ENCODE measurements at places on chromosomes 3 and 15.

DNA sequence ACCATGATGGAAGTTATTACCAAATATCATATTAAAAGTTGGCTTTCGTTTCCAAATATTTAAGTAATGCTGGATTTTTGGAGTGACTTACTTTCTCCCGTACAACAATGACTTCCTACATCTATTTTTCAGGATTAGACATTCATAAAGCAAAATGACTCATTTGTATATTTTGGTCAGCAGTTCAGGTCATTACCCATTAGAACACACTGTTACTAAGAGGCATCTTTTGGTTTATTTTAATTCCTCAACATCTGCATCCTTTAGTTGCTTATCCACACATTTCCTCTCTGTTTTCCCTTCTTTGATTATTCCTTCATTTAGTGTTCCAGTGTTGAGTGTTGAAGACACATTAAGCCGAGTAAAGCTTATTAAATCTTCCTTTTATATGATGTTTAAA is 348.2 kb downstream of the NAALADL2 start:
- DNase-seq: no peak

DNA sequence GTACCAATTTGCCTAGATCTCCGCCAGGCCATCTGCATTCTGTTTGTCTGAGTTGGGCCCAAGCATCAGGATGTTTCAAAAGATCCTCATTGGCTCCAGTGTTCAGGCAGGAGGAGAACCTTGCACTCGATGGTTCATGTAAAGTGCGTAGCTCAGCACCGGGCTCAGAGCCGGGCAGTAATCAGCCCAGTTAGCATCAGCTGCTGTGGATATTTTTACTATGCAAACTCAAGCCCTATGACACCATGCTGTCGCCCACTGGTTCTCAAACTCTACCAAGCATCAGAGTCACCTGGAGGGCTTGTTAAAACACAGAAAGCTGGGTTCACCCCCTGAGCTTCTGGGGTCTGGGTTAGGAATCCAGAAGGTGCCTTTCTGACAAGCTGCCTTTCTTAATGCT is 310.8 kb downstream of the SHQ1 start:
- DNase-seq: no peak

GRCh38 chr3:125374996-125375941 is at the start of gene ZNF148:
Gene ZNF148, minus strand, starts transcription at chr3:125375325. Its CDS starts 61,685 bp downstream, at chr3:125313640.
- peak; percentile 93 for DNase-seq

- DNase-seq: no peak
Observed at GRCh38 chr3:29454161-29454611, 173.3 kb downstream of the RBMS3 start.

DNA sequence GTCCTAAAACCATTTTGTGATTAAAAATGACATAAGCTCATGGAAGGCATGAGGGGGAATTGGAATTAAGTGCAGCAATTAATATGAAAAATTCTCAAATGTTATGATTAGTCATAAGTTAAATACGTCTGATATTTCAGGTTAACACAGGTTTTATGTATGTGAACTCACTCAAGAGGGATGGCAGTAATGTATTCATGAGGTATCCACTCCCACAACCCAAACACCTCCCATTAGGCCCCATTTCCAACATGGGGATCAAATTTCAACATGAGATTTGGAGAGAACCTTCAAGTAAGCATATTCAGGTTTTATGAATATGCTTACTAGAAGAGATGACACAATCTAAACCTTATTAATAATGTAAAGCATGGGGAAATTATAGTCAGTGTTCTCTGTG is 41.6 kb upstream of the IL20RB start:
- no peak for DNase-seq

GRCh38 chr3:158845765-158846350 is 44.0 kb downstream of the MFSD1 start:
- peak; percentile 47 for DNase-seq

- no peak for DNase-seq
Observed at GRCh38 chr15:58504674-58505234, 73.0 kb downstream of the LIPC start.

DNA sequence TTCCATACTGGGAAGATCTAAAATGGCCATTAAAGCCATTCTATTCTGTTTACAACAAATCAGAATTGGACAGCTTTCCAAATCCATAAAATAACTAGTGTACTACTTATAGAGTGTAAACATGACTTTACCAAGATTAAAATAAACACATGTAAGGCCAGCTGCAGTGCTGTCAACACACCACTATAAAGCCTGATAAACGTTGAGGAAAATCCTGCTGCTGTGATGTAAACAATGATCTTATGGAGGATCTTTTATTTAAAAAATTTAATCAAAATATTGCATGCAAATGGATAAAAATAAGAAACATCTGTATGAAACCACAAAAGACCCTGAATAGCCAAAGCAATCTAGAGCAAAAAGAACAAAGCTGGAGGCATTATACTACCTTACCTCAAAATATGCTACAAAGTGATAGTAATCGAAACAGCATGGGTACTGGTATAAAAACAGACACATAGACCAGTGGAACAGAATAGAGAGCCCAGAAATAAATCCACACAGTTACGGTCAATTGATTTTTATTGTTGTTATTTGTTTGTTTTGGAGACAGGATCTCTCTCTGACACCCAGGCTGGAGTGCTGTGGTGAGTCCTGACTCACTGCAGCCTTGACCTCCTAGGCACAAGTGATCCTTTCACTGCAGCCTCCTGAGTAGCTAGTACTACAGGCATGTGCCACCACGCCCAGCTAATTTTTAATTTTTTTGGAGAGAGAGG is 428.8 kb upstream of the C2CD4B start:
- peak; percentile 67 for DNase-seq

GRCh38 chr3:47578119-47578632 is 489 bp downstream of the CSPG5 start:
- no peak for DNase-seq

- DNase-seq: peak; percentile 99
Observed at GRCh38 chr3:53806182-53807116, 39.8 kb downstream of the CHDH start.

GRCh38 chr3:44104668-44105321 is 136.9 kb upstream of the TOPAZ1 start:
- peak; percentile 93 for DNase-seq

- DNase-seq: no peak
Observed at GRCh38 chr3:133899311-133899710, 3.6 kb upstream of the RAB6B start.

DNA sequence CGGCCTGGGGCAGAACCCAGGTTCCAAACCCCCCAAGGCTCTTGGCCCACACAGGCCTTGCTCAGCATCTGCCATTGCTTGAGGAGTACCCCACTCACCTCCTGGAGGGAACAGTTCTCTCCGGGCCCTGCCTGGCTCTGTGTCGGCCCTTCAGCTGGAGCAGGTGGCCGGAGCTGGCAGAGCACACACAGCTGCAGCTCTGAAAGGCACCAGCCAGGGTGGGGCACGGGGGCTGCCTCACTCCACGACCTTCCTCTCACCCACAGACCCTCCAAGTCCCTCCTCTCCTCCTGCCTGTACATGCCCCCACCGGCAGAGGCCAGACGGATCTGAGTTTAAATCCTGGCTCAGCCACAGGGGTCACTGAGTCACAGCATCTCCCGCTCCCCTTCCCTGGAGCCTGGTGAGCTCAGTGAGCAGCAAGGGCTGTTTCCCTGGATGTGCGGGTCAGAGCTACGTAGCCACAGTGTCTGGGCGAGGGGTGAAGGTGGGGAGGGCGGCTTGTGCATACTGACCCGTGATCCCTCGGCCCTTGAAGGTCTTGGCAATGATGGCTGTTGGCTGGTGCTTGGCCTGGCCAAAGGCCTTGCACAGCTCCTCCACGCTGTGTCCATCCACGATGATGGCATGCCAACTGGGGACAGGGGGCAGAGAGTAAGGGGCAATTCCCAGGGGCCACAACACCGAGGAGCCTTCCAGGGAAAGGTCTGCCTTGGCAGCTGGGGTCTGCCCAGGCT is 23.0 kb downstream of the TKT start:
- no peak for DNase-seq

DNA sequence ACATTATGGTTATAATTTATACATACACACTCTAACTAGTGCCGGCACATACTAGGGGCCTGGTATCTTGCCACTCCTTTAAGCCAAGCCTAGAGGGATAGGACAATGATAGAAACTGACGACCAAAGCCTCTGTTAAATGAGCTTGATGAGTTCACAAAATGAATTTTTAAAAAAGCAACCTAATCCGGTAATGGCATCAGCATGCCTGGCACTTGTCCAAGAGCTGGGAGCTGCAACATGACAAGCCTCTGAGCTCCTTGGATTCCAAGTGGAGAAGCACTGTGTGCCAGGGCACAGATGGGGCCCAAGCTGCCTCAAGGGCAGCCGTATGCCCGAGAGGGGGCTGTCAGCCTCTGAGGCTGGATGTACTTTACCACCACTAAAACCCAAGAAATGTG is 9.7 kb downstream of the ETV5 start:
- peak; percentile 64 for DNase-seq

GRCh38 chr15:80967451-80967850 is 22.2 kb downstream of the MESD start:
- DNase-seq: no peak

- peak; percentile 23 for DNase-seq
Observed at GRCh38 chr3:45441584-45442310, 53.4 kb downstream of the LARS2 start.

GRCh38 chr3:79012530-79012913 is 755.3 kb downstream of the ROBO1 start:
- DNase-seq: no peak

- DNase-seq: no peak
Observed at GRCh38 chr15:25939122-25939521, 76.0 kb upstream of the ATP10A start.

Data from kidney tubule cell (primary cell).